ENCODE measurements at places on chromosomes 5 and 9.

- no peak for DNase-seq
These were observed 5.7 kb upstream of the CHD1 start for GRCh38 chr5:98934546-98934945.

- peak; percentile 19 for DNase-seq
These were observed 1.5 kb downstream of the SMIM32 start for GRCh38 chr5:136191304-136192014.

DNA sequence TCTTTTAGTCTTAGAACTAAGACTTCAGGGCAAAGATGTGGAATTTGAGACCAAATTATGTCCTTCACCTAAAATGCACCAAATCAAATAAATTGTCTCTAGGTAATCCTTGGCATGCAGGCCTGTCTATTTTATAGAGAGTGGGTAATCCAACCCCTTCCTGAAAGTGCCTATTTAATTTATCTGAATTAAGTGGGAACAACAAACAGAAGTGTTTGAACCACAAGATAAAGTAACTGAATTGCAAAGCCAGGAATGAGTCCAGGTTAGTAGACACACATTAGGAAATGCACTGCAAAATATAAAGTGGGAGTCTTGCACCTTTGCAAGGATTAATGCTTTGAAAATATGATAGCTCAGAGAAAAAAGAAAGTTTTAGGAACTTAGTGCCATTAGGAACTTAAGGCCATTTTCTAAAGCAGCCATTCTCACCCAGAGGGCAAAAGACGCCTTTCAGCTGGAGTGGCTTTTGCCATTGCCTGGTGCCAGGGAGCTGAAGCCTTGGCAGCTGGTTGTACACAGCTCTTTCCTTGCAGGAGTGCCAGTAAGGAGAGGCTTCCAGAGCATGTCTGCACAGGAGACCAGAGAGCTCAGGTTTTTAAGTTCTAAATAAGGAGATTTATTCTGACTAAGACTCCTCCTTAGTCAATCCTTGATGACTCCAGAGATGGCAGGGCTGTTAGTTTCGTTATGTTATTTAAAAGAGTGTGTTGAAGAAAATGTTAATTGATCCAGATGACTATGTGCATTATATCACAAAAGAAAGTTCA lies 151.7 kb upstream of the ELL2 start:
- no peak for DNase-seq

GRCh38 chr5:43560128-43560527 lies 3.3 kb upstream of the PAIP1 start:
- peak; percentile 78 for DNase-seq

GRCh38 chr9:32403567-32404260 lies 19.3 kb downstream of the ACO1 start:
- DNase-seq: peak; percentile 39

DNA sequence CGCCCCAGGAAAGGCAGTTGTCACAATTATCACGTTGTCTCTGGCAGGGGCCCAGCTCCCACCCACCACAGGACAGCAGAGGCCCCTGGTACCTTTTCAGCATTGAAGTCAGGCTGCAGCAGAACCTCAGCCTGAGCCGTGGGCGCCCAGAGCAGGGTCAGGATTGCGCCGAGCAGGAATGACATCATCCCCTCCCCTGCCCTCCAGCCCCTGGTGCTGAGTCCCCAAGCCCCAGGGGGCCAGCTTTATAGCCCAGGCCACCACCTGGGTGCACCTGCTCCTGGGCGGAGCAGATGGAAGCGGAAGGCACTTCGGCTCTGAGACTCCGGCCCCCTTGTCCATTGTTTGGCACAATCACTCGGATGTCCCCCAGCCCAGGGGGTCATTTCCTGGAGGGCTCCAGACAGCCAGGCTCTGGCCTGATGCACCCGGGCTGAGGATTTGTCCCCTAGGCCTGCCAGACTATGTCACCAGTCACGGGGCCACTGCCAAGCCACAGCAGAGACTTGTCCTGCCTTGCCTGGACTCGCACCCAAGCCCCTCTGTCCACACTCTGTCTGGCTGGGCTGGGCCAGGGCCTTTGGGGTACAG lies at the start of gene LCN15:
TSS of gene LCN15 (minus strand) at position 218 of the 591 bp plus-strand sequence. CDS start at position 188, 30 bp downstream.
- DNase-seq: no peak

GRCh38 chr5:129125819-129126218 lies 31.3 kb downstream of the ISOC1 start:
- DNase-seq: no peak

- DNase-seq: no peak
These were observed 53.1 kb upstream of the ANKRD55 start for GRCh38 chr5:56286015-56286884.

DNA sequence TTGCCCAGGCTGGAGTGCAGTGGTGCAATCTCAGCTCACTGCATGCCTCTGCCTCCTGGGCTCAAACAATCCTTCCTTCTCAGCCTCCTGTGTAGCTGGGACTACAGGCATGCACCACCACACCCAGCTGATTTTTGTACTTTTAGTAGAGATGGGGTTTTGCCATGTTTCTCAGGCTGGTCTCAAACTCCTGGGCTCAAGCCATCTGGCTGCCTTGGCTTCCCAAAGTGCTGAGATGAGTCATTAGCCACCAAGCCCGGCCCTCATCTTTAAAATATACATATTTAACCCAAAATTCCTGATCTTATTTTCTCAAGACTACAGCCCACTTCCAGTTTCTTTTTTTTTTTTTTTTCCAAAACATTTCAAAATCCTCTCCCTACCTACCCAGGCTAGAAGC lies 31.7 kb upstream of the MINAR2 start:
- DNase-seq: no peak

DNA sequence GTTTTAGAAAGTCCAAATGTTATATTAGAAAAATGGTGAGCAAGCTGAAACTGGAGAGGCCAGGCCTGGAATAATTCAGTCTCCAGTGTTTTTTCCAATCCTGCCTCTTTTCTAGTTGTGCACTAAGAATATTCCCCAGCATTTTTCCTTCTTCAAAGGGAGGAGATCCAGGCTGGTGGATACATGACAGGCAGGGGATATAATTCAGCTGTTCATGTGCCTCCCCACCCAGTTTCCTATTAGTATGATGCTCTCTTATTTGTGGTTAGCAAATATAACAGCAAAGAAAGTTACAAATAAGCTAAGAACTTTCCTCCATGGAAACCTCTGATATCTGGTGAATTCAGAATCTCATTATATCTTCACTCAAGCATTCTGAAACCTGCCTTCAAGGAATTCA lies 216.4 kb downstream of the TARS1 start:
- no peak for DNase-seq

GRCh38 chr5:133466556-133467334 lies 145.6 kb downstream of the FSTL4 start:
- DNase-seq: no peak

DNA sequence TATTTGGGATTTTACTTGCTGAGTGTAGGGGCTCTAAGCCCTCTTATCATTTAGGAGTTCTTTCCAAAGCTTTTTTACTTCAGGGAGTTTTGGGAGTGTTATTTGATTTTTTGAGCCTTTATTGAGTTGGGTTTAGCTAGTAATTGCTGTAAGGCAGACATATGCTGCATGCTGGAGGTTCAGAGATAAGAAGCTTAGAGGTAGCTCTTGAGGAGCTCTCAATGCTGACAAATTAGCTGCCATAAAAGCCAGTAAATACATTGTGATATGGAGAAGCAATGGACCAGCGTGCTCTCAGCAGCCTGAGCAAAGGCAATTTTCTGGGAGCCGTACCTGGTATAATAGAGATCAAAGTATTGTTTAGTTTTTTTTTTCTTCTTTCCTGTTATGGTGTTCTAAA lies 11.6 kb downstream of the ARHGEF28 start:
- DNase-seq: no peak

DNA sequence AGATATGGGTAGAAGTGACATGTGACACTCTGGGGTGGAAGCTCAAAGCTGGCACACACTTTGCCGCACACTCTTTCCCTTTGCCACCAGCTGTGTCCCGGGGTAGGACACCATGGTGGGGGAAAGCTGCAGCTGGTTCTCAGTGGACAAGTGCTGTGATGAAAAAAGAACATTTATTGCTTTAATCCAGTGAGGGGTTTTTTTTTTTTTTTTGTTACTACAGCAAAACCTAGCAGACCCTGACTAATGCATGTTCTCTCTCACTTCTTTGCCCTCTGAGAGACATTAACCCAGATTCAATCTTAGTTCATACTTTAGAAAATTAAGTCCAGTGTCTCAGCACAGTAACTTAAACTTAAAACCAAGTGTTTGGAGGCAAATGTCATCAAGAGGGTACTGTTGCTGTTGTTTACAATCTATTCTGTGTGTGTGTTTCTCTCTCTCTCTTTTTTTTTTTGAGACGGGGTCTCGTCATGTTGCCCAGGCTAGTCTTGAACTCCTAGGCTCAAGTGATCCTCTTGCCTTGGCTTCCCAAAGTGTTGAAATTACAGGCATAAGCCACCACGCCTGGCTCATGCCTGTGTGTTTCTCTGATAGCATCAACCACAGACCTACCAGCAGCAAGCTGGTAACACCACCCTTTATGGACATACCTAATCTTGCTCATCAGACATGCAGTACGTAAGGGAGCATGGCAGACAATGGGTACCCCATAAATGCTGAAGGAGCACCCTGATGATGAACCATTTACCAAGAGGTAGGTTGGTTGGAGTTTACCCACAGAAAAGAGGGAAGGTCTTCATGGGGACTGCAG lies 84.7 kb upstream of the TBC1D2 start:
- no peak for DNase-seq

GRCh38 chr9:126592461-126592860 lies 21.3 kb upstream of the LMX1B start:
- DNase-seq: no peak

DNA sequence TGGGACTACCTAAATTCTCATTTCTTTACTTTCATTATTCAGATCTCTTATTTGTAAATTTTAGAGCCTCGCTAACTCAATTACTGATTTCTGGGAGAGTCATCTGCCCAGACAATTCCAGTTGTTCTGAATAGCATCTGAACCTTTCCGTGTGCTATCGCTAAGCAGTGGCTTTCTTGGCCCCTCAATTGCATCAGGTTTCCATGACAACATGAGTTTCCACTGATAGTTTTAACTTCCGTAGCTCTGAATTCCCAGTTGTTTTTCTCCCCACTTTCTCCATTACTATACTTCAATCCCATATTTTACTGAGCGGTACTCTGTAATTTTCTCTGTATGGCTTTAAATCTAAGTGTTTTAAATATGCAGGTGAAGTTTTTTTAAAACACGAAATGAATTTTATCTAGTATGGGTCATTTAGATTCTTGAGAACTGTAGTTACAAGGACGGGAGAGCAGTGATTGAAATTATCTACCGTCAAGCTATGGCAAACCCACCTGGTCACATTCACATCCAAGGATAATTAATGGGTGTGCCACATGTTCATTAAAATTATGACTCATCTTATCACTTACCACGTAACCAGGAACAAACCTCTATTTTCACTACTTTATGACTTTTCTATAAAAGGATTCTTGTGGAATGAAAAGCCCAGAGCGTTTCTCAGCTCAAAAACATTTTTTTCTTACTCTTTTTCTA lies 223.5 kb upstream of the PCSK5 start:
- DNase-seq: no peak

DNA sequence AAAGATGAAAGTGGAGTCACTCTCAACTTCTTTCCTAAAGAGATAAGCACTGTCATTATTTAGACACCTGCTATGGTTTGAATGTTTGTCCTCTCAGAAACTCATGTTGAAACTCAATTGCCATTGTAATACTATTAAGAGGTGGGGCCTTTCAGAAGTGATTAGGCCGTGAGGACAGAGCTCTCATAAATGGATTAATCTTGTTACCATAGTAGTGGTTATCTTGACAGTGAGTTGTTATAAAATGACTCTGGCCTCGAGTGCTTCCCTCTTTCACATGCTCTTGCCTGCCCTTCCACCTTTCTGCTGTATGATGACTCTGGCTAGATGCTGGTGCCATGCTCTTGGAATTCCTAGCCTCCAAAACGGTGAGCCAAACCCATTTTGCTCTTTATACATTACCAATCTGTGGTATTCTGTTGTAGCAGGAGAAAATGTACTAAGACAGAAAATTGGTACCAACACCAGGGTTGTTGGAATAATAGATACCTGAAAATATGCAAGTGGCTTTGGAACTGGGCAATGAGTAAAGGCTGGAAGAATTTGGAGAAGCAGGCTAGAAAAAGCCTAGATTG lies 38.0 kb downstream of the GDA start:
- DNase-seq: no peak

GRCh38 chr9:118162716-118163115 lies 458.5 kb downstream of the TLR4 start:
- DNase-seq: no peak

- DNase-seq: peak; percentile 68
These were observed 52.2 kb upstream of the TUT7 start for GRCh38 chr9:86406366-86406765.

- DNase-seq: no peak
These were observed 140.1 kb downstream of the KDM4C start for GRCh38 chr9:6897898-6898302.

GRCh38 chr5:110900829-110901228 lies 162.0 kb downstream of the SLC25A46 start:
- DNase-seq: peak; percentile 84

DNA sequence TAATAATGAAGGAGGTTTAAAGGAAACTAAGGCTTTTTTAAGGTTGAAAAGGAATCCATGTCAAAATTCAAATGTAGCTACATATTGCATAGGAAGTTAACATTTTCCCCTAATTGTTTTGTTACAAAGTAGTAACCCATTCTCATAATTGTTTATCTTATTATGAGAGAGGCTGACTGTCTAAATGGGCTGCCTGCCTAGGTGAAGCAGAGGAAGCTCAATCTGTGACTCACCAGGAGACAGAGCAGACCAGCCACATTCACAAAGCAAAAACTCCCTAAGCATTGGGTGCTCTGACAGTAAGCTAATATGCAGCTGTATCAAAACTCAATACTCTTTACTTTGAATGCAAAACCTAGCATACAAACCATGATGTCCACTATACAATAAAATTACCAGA lies 208.5 kb downstream of the ROR2 start:
- peak; percentile 63 for DNase-seq

GRCh38 chr9:89219637-89220036 lies 41.0 kb upstream of the SHC3 start:
- no peak for DNase-seq

GRCh38 chr9:35758475-35759050 lies 4.5 kb upstream of the MSMP start:
- DNase-seq: no peak

- no peak for DNase-seq
These were observed 42.4 kb downstream of the CPLANE1 start for GRCh38 chr5:37206736-37207135.

- peak; percentile 21 for DNase-seq
These were observed 187.6 kb downstream of the COMMD10 start for GRCh38 chr5:116272281-116272941.

- DNase-seq: no peak
These were observed 395.4 kb downstream of the KDM4C start for GRCh38 chr9:7153134-7153533.

- DNase-seq: no peak
These were observed 17.0 kb upstream of the CDK20 start for GRCh38 chr9:87991151-87991870.

- no peak for DNase-seq
These were observed 317.9 kb upstream of the MEF2C start for GRCh38 chr5:89200899-89201298.
